ENCODE measurements at places on chromosomes 12 and 14. TPM values are rescaled to one million over a fixed set of nuclear protein-coding genes. Genes with fewer than 3 reads are reported as not detected.

- H3K36me3 ChIP-seq: no peaks in the 10 kb centered on the region
- no peak for DNase-seq
- H3K27me3 ChIP-seq: no peaks in the 10 kb centered on the region
- peaks cover 20% of the 10 kb centered on the region for H3K4me1 ChIP-seq
- H3K4me3 ChIP-seq: peak overlapping the region; percentile 59
- H3K27ac ChIP-seq: peak overlapping the region; percentile 75
Measured at GRCh38 chr12:27244689-27245488, 803 bp downstream of the STK38L start.

- H3K4me1 ChIP-seq: no peaks in the 10 kb centered on the region
- H3K36me3 ChIP-seq: no peaks in the 10 kb centered on the region
- no peak for DNase-seq
- peaks cover 5% of the 10 kb centered on the region for H3K27me3 ChIP-seq
- no peak overlapping the region for H3K27ac ChIP-seq
- no peak overlapping the region for H3K4me3 ChIP-seq
Measured at GRCh38 chr14:28770630-28771029, 4.0 kb downstream of the FOXG1 start.

DNA sequence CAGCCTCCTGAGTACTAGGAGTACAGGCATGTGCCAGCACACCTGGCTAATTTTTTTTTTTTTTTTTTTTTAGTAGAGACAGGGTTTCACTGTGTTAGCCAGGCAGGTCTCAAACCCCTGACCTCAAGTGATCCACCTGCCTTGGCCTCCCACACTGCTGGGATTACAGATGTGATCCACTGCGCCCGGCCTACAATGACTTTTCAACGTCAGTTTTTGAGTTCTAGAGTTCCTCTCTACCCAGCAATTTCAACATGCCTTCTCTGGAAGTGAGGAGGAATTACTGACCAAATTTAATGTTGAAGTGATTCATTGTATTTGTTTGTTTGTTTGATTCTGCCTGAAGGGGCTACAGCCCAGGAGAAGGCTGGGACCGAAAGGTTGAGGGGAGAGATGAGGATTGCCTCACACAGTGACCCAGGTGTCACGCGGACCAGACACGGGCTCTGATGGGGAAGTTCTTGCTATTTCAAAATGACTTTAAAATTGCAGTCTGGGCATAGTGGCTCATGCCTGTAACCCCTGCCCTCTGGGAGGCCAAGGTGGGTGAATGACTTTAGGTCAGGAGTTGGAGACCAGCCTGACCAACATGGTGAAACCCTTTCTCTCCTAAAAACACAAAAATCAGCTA is 8.6 kb upstream of the DENR start:
- no peaks in the 10 kb centered on the region for H3K4me1 ChIP-seq
- DNase-seq: no peak
- no peak overlapping the region for H3K27ac ChIP-seq
- H3K36me3 ChIP-seq: no peaks in the 10 kb centered on the region
- no peak overlapping the region for H3K4me3 ChIP-seq

GRCh38 chr12:89514751-89515150 is 9.8 kb downstream of the GALNT4 start:
- no peaks in the 10 kb centered on the region for H3K36me3 ChIP-seq
- H3K27me3 ChIP-seq: no peaks in the 10 kb centered on the region
- H3K27ac ChIP-seq: no peak overlapping the region
- no peak overlapping the region for H3K4me3 ChIP-seq
- no peak for DNase-seq
- peaks cover 5% of the 10 kb centered on the region for H3K4me1 ChIP-seq

DNA sequence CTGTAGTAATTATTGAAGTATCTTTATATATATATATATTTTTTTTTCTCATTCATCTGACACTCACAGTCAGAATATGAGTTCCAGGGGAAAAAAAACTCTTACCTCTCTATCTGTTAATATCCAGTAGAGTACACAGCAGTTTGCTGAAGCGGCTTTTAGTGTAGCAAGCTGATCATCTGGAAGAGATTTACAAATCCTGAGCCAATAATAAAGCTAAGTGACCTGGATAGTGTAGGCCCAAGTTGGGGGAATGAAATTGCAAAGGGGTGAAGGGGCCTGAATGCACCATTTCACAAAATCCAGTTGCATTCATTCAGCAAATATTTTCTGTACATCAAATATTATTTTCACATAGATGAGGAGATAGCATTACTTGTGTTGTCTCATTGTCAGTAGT is 234.6 kb upstream of the FLRT2 start:
- H3K27me3 ChIP-seq: no peaks in the 10 kb centered on the region
- no peak for DNase-seq
- H3K36me3 ChIP-seq: no peaks in the 10 kb centered on the region
- H3K4me1 ChIP-seq: no peaks in the 10 kb centered on the region
- no peak overlapping the region for H3K27ac ChIP-seq

DNA sequence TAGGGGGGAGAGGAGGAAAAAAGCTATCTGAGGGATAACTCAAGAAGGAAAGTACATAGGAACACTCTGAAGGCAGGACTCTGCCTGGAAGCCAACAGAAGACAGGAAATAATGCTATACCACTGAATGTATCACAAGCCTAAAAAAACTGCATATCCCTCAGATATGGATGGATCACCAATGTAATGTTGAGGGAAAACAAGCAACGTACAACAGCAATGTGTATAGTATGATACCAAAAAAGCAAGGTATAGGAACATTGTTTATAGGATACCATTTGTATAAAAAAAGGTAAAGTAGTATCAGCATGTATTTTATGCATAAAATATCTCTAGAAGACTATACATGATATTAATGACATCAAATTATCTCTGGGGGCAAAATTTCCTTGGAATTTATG is 3.4 kb downstream of the GLS2 start:
- no peak for DNase-seq
- H3K36me3 ChIP-seq: no peaks in the 10 kb centered on the region
- H3K4me3 ChIP-seq: no peak overlapping the region
- peaks cover 10% of the 10 kb centered on the region for H3K4me1 ChIP-seq

GRCh38 chr12:132278401-132279183 is 50.8 kb downstream of the GALNT9 start:
- H3K4me3 ChIP-seq: no peak overlapping the region
- H3K27ac ChIP-seq: no peak overlapping the region
- no peaks in the 10 kb centered on the region for H3K36me3 ChIP-seq
- peaks cover 12% of the 10 kb centered on the region for H3K27me3 ChIP-seq
- peaks cover 10% of the 10 kb centered on the region for H3K4me1 ChIP-seq

GRCh38 chr14:20986811-20987210 is 3.0 kb upstream of the METTL17 start:
- H3K27me3 ChIP-seq: no peaks in the 10 kb centered on the region
- DNase-seq: no peak
- peaks cover 1% of the 10 kb centered on the region for H3K36me3 ChIP-seq
- H3K4me3 ChIP-seq: no peak overlapping the region

- H3K4me3 ChIP-seq: peak overlapping the region; percentile 81
- no peaks in the 10 kb centered on the region for H3K36me3 ChIP-seq
- no peaks in the 10 kb centered on the region for H3K27me3 ChIP-seq
- peaks cover 17% of the 10 kb centered on the region for H3K4me1 ChIP-seq
- DNase-seq: no peak
Measured at GRCh38 chr12:27523305-27523641, 733 bp upstream of the PPFIBP1 start.

GRCh38 chr14:101622251-101623076 is 61.2 kb downstream of the DIO3 start:
- DNase-seq: no peak
- H3K27ac ChIP-seq: no peak overlapping the region
- no peaks in the 10 kb centered on the region for H3K36me3 ChIP-seq
- no peaks in the 10 kb centered on the region for H3K4me1 ChIP-seq
- no peak overlapping the region for H3K4me3 ChIP-seq

DNA sequence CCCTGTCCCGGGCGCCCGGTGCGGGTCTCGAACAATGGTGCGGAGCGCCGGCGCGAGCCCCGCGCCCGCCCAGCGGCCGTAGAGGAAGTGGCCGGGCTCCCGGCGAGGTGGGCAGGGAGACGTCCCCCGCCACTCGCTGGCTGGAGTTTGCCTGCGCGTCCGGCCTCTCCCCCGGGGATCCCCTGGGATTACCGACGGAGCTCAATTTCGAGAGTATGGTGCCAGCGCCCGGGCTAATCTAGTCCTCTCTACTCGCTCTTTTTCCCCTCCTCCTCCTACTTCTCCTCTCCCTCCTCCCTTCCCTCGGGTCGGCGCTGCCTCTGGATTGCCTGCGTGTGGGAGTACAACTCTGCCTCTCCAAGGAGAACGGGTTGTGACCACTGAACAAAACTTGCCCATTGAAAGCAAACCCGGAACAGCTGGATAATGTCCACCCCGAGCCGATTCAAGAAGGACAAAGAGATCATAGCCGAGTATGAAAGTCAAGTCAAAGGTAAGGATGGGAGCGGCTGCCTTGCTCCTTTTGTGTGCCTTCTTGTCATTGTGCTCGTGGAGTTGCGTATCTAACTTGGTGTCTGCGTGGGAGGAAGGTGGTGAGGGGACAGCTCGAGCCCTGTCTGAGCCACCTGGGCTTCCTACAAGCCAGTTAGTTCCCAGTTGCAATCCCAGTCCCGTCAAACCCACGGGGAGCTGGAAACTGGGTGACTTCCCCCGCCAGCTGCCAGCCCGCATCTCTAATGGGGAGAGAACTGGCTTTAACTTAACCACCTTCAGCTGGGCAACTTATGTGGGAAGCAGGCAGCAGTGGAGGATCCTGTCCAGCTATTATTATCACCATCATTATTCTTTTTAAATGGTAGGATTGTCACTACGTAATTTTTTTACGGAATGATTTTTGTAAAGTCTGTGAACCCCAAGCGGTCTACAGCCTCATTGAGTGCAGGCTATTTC is at the start of gene SRGAP1:
Gene SRGAP1 (plus strand): TSS at position 310 of the 951 bp plus-strand sequence. CDS start 117 bp downstream, at position 427.
- H3K36me3 ChIP-seq: no peaks in the 10 kb centered on the region
- no peak for DNase-seq
- peak within 1 kb of the TSS; percentile 62 for H3K4me3 ChIP-seq
- H3K27me3 ChIP-seq: peaks cover 10% of the 10 kb centered on the region

- H3K4me1 ChIP-seq: no peaks in the 10 kb centered on the region
- no peaks in the 10 kb centered on the region for H3K36me3 ChIP-seq
- no peak overlapping the region for H3K27ac ChIP-seq
- no peak overlapping the region for H3K4me3 ChIP-seq
- DNase-seq: no peak
- H3K27me3 ChIP-seq: no peaks in the 10 kb centered on the region
Measured at GRCh38 chr12:85529896-85530295, 249.9 kb downstream of the ALX1 start.

- no peaks in the 10 kb centered on the region for H3K36me3 ChIP-seq
- peaks cover 54% of the 10 kb centered on the region for H3K4me1 ChIP-seq
- no peaks in the 10 kb centered on the region for H3K27me3 ChIP-seq
- H3K27ac ChIP-seq: no peak overlapping the region
- DNase-seq: no peak
Measured at GRCh38 chr12:44817687-44818086, 58.4 kb downstream of the NELL2 start.

DNA sequence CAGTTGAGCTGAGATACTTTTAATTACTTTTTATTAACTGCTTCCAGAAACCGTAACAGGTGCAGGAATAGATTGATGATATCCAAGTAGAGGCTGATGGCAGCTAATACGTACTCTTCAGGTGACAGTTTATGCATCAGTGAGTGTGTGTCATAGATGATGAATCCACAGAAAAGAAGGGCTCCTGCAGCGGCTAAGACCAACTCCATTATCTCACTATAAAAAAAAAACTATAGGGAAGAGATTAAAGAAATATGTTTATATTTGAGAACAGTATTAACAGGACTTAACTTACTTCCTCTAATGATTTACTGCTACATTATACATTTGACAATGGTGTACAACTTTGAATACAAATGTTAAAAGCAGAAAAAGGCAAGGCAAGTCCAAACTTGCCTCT is 7.4 kb upstream of the LLPH start:
- H3K36me3 ChIP-seq: peaks cover 29% of the 10 kb centered on the region
- no peak for DNase-seq
- no peak overlapping the region for H3K27ac ChIP-seq
- H3K4me3 ChIP-seq: no peak overlapping the region
- no peaks in the 10 kb centered on the region for H3K4me1 ChIP-seq
- no peaks in the 10 kb centered on the region for H3K27me3 ChIP-seq

DNA sequence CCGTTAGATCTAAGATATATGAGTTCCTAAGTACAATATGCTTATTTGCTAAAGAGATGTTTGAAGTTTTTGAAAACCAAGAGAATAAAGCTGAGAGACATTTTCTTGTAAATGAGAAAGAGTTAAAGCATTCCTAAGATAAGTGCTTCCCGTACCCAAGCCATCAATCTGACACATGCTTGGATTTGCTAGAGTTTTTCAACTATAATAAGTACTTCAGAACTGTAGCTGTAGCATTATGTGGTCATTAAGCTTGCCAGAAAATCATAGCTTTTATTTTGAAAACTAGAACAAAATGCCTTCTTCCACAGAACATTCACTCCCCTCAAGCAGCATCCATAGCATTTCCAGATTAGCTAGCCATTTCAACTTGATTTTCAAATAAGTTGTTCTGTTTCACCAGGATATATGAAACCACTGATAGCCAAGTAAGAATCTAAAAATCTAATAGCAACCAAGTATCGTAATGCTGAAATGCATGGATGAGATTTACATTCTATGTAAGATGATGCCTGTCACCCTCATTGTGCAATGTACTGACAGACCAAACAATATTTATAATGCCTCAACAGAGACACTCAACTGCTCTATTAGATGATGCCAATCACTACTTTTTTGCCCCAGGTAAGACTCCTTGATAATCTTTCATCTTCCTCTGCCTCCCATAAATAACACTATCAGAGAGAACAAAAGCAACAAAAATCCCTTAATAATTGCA is 8.0 kb downstream of the SNW1 start:
- H3K4me3 ChIP-seq: no peak overlapping the region
- no peak overlapping the region for H3K27ac ChIP-seq

GRCh38 chr12:101772012-101772775 is 32.9 kb upstream of the SYCP3 start:
- no peaks in the 10 kb centered on the region for H3K27me3 ChIP-seq
- H3K36me3 ChIP-seq: peaks cover 8% of the 10 kb centered on the region
- DNase-seq: no peak
- H3K4me3 ChIP-seq: no peak overlapping the region
- H3K27ac ChIP-seq: no peak overlapping the region

Gene LBHD2
- total RNA-seq: not detected

Gene MIS18BP1
- 28.2 TPM for total RNA-seq

Gene C1QL4
- not detected for total RNA-seq

Gene PTPRB
- total RNA-seq: not detected

Gene MSI1
- total RNA-seq: 0.22 TPM

Gene SYT10
- total RNA-seq: not detected

Gene ISM2
- total RNA-seq: not detected
